Left kidney (tissue), 8 donors: ENCODE measurements at places on chromosomes 11 and 22.

- no peak for DNase-seq
Measured at GRCh38 chr11:12995188-12995587, 13.9 kb upstream of the RASSF10 start.

GRCh38 chr11:64176751-64177150, 9.2 kb upstream of the STIP1 start:
- no peak for DNase-seq

DNA sequence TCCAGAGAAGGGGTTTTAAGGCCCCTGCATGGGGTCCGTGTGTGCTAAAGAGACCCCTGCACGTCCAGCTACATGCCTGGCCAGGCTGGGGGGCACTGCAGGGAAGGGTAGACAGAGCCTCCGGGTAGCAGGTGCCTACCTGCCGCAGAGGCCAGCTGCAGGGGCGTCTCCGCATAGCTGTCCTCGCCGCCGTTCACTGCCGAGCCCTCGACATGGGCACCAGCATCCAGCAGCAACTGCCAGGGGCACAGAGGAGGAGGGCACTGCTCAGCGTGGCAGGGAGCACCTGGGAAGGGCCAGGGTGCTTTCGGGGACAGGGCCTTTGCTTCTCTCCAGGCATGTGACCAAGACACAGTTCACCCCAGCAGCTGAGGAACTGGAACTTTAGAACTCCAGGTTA, 59.7 kb downstream of the NAT10 start:
- DNase-seq = no peak

- no peak for DNase-seq
Measured at GRCh38 chr11:79019975-79020374, 420.9 kb downstream of the TENM4 start.

- no peak for DNase-seq
Measured at GRCh38 chr11:69337211-69337721, 43.3 kb downstream of the MYEOV start.

DNA sequence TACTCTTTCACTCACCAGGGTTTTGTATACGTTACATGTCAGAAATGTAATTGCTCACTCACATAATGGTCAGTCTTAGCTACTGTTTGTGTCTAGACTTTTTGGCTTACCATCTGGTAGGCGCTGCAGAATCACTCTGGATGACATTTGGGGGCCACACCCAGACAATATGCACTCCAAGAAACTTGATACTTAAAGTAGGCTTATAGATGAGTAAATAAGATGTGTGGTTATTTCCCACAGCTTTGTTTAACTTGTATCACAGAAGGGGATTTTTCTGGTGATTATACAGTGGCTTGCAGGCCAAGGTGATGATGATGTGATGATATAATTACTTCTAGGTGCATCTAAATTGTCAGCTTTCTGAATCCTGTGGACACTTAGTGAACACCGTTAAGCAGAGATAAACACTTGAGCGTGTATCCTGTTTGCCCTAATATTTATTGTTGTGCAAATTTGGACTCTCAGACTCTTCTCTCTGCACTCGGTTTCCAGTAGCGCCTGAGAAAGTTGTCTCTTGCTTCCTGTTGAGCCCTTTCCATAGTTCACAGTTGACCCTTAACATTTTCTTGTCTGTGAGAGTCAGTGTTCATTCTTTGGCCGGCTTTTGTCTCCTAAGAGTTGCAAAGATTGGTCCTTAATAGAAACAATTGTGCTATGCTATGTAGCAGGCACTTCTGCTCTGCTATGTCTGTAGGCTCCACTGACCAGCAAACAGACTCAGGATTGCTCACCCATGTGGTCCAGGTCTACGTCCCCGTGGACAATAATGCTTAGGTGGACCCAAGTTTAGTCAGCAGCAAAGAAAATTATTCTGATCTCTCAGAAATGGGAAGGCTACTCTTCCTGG, 89.3 kb downstream of the PRR5L start:
- DNase-seq = no peak

- peak; percentile 62 for DNase-seq
Measured at GRCh38 chr11:94423507-94423906, 22.3 kb upstream of the GPR83 start.

DNA sequence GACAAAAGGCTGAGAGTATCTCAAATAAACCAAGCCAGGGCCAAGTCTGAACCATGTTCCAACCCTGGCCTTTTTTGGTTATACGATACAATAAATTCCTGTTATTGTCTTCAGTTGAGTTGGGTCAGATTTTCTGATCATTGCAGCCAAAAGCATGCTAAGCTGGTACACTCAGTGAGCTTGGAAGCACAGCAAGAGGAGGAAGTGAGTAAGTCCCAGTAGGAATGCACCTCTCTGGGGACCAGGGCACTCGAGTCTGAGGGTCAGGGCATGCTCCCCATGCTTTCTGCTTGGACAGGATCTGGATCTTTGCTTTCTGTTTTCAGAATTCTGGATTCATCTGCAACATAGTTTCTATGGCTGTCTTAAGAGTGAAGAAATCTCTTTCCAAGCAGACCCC, 73.1 kb downstream of the TMPRSS5 start:
- no peak for DNase-seq

DNA sequence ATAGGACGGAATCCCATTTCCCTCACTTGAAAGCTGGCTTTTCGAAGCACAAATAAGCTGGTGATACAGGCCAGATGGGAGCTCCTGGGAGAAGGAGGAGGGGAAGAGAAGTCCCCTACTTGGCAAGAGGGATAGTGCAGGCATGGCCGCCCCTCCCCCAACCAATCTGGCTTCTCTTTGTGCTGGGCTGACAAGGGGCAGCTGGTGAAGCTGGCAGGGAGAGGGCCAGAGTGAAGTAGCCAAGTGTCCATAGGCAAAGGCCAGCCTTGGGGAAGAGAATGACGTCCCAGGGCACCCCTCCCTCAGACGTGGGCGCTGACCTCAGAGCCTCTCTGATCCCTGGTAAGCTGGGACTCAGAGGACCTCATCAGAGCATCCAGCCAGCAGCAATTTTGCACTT, 78.7 kb upstream of the GRAMD1B start:
- DNase-seq = peak; percentile 32

GRCh38 chr11:119520966-119521365, 98.0 kb upstream of the THY1 start:
- DNase-seq = no peak

DNA sequence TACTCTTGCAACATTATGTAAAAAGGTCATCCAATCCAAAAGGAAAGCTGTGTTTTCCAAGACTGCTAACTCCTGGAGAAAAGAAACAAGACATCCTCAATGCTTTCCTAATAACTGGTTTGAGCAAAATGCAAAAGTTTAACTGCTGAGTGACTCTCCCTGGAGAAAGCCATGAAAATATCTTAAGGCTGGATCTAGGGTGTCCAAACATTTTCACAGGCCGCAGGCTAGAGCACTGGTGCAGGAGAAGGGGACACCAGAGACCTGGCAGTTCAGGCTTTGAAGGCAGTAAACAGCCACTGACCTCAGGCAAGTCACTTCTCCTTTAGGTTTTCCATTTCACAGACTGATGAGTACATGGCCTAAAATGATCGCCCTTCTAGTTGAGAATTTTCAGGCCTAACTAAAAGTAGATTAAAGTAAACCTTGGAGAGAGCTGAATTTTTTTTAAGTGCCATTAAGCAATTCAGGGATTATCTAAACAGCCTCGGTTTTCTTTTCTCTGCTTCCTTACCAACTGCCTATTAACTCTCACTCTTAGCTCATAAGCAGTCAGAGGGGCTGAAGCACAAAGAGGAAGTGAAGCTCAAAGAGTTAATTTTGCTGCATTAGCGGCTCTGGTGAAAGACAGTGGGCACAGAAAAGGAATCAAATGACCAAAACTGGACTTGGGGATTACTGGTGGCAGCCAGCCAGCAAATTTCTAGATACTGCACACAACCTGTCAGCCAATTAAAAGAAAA, 2.3 kb downstream of the CHKA start:
- DNase-seq = no peak

GRCh38 chr11:71253794-71254193, 1.4 kb upstream of the SHANK2 start:
- no peak for DNase-seq

- DNase-seq = no peak
Measured at GRCh38 chr11:27509908-27510307, 3.3 kb upstream of the LIN7C start.

GRCh38 chr11:17770048-17770652, 35.6 kb downstream of the KCNC1 start:
- DNase-seq = no peak

DNA sequence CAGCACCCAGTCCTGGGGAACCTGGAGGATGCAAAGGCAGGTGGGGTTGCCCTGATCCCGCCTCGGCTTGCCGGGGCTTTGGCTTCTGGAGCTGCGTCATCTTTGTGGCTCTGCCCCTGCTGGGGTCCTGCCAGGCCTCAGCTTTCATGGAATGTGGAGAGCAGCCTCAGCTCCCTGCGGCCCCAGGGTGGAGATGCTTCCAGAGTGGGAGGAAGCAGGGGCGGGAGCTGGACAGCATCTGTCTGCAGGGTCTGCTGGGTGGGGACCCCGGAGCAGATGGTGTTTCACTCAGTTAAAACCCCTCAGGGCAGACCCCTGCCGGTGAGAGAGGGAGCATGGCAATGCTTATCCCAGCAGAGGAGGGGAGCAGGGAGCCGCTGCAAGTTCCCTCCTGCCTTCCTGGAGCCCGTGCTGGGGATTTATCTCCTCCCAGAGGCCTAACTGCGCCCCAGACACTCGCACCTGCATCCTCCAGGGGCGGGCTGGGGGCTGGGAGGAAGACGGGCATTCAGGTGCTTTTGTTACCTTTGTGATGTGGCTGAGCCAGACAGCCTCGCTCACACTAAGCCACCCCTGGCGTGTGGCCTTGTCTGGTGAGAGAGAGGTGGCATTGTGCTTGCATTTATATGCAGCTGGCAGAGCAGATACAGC, 15.7 kb downstream of the GRIK4 start:
- no peak for DNase-seq

- peak; percentile 31 for DNase-seq
Measured at GRCh38 chr22:22558972-22559603, at the start of gene PRAME. TSS of gene PRAME (minus strand) at chr22:22559265. CDS start at chr22:22556832, 2,433 bp downstream.

DNA sequence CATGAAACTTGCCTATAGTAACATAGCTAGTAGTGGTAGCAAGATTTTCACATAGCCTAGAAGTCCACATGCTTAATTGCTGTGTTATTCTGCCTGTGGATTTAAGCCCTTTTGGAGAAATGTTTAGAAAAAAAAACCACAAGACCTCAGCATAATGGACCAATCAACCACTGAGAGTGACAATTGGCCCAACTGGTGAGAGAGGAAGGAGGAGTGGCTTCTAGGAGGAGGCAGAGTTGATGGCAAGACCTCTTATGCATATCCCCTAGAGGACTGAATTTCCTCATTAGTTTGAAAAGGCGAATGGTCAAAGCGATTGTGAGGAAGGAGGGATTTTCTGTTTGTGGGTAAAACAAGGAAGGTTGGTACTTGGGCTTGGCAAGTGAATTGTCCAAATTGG, 30.6 kb downstream of the NNMT start:
- no peak for DNase-seq

- DNase-seq = no peak
Measured at GRCh38 chr11:85525686-85526085, 101.5 kb downstream of the DLG2 start.

DNA sequence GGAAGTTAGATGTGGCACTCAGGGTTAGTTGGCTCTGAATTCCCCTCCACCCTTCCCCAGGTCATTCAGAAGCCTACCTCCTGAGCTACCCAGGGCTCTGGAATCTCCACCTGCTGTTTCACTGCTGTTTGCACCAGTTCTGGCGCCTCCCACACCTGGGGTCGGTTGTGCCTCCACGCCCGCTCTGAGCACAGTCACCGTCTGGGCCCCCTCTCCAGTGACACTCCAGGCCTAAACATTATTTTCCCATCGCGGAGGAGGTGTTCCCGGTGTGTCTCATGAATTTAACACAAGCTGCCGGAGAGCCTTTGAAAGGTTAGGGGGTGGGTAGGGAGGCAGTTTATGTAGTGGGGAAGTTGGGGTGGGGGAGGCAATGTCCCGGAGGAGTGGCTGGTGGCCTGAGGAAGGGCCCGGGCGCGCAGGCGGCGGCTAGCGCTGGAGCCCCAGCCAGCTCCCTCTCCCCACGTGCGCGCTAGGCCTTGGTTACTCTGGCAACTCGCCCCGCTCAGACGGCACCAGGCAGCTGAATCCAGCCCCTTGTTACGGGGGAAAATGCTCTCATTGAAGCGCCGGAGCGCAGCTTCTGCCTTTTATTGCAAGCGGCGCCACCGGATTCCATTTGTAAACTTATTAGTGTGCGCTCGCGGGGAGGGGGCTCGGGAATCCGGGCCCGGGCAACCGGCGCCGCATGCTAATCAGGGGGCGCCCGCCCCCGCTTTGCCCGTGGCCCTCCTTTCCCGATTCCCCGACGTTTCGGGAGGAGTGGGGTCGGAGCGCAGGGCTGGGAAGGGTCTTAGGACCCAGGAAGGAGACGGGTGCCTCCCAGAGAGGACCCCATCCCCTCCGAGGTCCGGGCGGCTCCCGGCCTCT, 52.4 kb downstream of the GRIK4 start:
- DNase-seq = peak; percentile 80

GRCh38 chr11:79026803-79027445, 413.9 kb downstream of the TENM4 start:
- DNase-seq = no peak

DNA sequence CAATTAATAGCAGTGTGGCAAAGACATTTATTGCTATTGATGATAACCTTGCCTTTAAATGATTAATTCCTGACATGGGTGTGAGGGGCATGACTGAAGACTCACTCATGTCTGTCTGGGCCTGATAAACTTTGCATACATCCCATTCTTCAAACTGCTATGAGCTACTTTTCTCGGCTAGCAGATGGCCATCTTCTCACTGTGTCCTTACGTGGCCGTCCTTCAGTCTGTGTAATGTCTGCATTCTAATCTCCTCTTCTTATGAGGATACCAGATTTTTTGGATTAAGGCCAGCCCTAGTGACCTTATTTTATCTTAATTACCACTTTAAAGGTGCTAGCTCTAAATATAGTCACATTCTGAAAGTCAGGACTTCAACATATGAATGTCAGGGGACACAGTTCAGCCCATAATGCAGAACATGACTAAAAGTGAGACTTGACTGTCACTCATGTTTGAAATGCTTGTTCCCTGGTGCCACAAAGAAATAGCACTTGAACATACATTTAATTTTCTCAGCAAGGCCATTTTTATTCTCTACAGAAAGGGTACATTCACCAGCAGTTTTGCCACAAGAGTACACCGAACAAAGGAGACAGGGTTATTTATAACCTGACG, 32.3 kb downstream of the OR10A6 start:
- no peak for DNase-seq

GRCh38 chr11:119041821-119042514, 11.3 kb upstream of the SLC37A4 start:
- no peak for DNase-seq

GRCh38 chr11:122157653-122158161, 41.7 kb upstream of the BLID start:
- DNase-seq = no peak
